ENCODE measurements at places on chromosomes 5 and 9.
A peak's percentile ranks its signal among the peaks of the same experiment; 100 is the strongest.

- DNase-seq: no peak
Measured at GRCh38 chr5:72167804-72168203, 60.5 kb downstream of the MAP1B start.

DNA sequence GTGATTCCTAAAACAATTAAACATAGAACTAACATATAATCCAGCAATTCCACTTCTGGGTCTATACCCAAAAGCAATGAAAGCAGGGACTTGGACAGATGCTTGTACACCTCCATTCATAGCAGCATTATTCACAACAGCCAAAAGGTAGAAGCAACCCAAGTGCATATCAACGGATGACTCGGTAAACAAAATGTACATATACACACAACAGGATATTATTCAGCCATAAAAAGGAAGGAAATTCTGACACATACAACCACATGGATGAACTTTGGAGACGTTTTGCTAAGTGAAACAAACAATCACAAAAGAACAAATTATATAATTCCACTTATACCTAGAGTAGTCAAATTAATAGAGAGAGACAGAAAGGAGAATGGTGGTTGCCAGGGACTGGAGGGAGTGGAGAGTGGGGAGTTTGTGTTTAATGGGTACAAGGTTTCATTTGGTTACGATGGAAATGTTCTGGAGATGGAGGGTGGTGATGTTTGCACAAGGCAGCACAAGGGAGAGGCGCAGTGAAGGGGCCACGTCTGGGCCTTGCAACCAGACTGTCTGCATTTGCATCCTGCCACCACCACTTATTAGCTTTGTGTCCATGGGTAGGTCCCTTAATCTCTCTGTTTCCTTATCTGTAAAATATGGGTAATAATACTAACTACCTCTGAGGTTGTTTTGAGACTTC is 36.3 kb upstream of the RLN1 start:
- no peak for DNase-seq

GRCh38 chr9:37295796-37296195 is 126.7 kb upstream of the GRHPR start:
- DNase-seq: no peak

DNA sequence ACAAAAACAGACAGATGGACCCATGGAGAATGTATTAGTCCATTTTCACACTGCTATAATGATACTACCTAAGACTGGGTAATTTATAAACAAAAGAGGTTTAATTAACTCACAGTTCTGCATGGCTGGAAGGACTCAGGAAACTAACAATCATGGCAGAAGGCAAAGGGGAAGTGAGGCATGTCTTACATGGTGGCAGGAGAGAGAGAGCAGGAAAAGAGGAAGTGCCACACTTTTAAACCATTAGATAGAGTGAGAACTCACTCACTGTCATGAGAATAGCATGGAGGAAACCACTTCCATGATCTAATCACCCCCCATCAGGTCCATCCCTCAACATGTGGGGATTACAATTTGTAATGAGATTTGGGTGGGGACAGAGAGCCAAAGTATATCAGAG is 808.9 kb downstream of the CDH12 start:
- no peak for DNase-seq

DNA sequence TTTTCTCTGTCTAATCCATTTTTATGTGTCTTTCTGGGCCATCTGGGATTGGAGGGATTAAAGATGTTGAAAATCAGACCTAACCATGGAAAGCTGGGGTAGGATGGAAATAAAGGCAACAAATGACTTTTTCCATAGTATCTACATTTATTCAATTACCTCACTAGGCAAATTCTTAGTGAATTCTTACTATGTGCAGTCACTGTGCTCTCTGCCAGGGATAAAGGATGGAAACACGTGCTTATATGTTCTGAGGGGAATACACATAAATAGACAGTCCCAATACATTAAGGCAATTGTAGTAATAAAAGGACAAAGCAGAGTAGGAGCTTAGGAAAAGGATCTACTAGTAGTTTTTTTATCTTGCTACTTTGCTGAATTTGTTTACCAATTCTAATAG is 214.2 kb downstream of the PRR16 start:
- DNase-seq: no peak

- DNase-seq: no peak
Measured at GRCh38 chr5:3269395-3270169, 326.1 kb upstream of the IRX1 start.

GRCh38 chr5:78605611-78606010 is 43.0 kb downstream of the LHFPL2 start:
- no peak for DNase-seq

GRCh38 chr9:22590336-22591033 is 143.9 kb downstream of the DMRTA1 start:
- no peak for DNase-seq

DNA sequence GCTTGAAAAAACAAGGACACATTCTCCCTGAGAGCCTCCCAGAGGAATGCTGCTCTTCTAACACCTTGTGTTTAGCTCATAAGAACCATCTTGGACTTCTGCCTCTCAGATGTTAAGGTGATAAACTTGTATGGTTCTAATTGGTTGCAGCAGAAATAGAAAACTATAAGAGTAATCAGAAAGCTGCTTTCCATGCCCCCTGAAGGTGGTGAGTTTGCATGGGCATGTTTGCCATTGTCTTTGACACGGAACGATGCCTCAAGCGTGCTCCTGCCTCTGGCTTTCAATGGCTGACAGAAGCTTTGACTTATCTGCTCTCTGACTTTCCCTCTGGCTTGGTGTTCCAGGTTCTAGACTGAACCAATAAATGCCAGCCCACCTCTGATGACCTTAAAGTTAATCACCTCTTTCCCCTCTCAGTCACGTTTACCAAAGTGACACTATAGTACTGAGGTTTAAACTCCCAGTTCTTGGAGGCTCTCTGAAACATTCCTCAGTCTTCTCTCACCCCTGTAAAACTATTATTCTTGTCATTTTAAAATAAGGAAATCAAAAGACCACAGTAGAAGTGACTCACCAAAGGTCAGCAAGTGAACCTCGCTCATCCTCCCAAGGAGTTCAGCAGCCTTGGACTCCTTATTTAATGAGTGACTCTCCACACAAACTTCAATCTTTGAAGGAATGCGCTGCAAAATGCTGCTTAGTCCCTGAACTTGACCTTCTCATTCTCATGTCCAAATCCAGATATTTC is 103.6 kb downstream of the PIK3R1 start:
- no peak for DNase-seq

DNA sequence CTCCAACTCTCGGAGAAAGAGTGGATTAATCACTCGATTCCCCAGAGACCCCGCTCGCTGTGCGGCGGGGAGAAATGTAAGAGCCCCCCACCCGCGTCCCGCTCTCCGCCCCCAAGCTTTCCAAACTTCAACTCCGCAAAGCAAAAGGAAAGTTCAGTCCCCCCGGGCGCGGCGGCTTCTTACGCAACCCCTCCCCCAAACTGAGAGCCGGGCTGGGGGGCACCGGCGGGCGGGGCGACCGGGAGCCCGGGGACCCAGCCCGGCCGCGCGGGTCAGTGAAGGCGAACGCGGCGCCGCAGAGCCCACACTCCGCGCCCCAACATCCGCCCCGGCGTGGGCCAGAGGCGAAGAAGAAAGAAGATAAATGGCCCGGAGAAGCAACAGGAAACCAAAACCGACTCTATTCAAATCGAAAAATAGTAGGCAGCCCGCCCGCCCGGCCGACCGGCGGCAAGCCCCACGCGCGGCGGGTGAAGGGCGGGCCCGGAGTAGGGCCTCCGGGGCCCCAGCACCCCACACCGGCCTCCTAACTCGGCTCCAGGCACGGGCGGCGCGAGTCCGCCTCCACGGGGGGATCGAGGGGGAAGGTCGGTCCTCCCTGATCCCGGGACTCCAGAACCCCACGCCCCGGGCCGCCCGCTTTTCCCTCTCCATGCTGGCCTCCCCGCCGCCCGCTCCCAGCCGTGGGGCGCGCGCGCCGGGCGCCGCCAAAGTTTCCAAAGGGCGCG is 720 bp downstream of the NOTCH1 start:
- DNase-seq: peak; percentile 25

DNA sequence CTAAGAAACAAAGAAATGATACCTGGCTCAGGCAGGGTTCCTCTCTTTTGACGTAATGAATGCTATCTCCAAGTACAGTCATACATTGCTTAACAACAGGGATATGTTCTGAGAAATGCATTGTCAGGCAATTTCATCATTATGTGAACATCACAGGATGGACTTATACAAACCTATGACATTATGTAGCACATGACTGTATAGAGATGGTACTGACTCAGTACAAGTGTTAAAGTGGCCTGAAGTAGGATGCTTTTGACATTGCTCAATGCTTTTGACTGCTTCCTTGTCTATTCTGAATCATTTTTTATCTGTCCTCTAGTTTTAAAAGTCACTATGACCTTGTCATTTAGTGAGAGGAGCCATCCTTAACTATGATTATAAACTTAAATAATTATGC is 147.6 kb downstream of the NR2F1-AS1 start:
- DNase-seq: no peak

GRCh38 chr9:77945798-77946197 is 85.8 kb downstream of the GNAQ start:
- no peak for DNase-seq

DNA sequence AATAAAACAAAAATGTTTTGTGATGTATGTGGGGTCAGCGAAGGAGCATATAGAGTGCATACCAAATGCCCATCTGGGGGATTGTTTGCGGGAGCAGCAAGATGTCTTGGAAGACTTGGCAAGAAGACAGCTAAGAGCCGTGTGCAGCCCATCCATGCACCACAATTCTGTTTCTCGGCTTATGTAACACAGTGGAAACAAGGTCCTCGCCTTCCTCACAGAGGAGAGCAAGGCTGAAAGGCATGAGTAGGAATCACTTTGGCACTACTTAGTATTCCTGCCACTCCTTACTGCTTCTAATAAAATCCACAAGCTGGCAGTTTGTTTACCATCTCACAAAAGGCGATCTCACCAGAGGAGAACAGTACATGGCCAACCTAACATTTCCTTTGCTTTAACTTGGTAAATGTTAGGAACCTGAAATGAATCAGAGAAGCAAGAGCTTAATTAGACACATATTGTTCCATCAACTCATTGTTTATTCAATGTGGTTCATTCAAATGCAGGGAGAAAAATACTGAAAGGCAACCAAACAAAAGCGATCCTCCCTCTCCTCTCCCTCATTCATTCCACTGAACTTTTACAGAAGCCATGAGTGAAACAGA is 648.1 kb downstream of the ACTL7B start:
- no peak for DNase-seq

DNA sequence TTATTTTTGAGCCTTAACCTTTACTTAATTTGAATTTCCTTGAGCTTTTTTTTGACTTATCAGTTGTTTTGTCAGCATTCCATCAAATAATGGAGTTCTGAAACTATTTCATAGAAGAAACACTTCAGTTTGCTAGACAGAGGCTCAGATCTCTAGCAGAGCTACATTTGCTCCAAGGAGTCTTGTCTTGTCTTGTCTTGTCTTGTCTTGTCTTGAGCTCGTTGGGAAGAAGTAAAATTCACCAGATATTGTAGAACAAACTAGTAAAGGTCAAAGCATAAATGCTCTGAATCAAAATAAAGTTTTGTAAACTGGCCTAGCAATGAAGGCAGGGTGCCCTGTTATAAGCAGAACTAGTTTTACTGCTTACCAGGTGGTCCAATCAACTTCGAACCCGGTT is 33.5 kb downstream of the RAB24 start:
- no peak for DNase-seq

- DNase-seq: no peak
Measured at GRCh38 chr9:4567601-4568000, 77.3 kb downstream of the SLC1A1 start.

DNA sequence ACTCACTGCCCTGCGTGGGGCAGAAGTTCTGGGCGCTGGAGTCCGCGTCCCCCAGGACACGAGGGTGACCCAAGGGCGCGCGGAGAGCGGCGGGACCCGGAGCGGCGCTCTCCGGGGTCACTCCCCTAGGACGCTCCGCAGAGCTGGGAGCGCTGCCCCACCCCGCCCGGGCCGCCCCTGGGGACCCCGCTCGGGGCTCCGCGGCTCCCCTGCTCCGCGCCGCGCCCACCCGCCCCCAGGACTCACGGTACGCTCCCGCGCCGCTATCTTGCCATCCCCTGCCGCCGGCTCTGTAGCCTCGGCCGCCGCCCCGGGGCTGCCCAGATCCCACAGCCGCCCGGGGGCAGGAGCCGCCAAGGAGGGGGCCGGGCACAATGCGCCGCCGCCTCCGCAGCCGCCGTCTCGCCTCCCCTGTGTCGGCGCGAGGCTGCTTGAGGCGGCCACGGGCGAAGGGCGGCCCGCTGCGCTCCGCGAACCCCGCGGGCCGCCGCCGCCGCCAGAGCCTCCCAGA is 303 bp downstream of the LIFR start:
- no peak for DNase-seq

DNA sequence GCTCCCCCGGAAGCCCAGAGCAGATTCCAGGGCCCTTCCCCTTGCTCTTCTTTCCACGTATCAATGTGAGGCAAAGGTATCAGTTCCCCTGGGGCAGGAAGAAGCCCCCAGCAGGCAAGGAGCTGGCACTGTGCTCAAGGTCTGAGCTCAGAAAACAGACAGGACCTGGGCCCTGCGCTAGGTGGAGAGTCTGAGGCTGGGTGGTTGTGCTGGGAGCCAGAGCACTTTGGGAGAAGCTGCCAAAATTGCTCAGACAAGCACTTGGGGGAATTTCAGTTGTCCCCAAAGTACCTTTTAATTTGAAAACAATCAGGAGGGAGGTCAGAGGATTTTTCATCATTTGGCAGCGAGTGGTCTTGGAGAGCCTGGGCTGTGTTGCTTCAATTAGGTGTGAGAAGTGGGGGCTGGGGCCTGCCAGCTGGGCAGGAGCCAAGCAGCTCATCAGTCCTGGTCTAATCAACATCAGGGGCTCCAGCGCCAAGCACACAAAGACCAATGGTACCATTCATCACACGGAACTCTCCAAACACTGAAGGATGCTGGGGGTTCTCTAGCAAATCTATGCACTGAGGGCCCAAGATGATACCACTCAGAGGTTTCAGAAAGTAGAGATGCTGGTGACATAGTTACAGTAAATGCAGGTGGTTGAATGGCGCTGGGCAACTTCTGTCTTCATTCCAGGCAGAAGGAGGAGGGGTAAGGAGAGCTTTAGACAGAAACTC is 176.5 kb downstream of the SNX18 start:
- DNase-seq: no peak

DNA sequence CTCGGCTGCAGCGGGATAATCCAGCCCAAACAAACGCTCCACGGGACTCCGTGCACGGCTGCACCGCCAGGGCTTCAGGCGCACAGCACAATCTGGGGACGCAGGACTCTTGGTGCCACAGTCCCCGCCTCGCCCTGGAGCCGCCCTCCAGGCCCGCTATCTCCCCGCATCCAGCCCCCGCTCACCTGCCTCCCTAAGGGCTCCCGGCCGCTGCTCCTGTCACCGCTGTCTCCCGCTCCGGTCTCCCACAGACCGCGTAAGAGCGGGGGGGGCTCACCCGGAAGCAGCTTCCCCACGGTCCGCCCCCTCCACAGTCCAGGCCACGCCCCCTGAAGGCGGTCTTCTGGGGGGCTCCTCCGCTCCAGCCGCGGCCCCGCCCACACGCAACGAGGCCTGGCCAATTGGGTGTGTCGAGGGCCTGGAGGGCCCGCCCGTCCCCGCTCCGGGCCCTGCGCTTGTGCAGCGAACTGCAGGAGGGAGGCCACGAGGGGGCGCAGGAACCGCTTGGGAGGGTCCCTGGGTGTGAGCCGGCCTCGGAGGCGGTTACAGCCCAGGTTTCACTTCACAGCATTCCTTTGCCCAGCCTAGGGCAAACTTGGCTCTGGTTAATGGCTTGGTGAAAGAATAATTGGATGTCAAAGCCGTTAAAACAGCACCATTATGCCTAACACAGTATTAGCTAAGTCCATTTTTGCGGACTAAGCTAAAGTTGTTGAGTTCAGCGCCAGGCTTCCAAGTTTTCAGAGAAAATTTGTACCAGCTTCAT is at the start of gene ALAD:
TSS of gene ALAD (minus strand) at position 258 of the 766 bp plus-strand sequence. CDS start 7,725 bp downstream, outside the sequence.
- DNase-seq: peak; percentile 99
